Tibial nerve (tissue), 4 donors: ENCODE measurements at places on chromosomes 5 and 9. TPM values are rescaled to one million over a fixed set of nuclear protein-coding genes. Genes with fewer than 3 reads are reported as not detected.

GRCh38 chr5:119031905-119032304 lies 39.0 kb upstream of the DMXL1 start:
- no peak overlapping the region for H3K4me3 ChIP-seq
- no peaks in the 10 kb centered on the region for H3K4me1 ChIP-seq
- no peak for DNase-seq
- no peaks in the 10 kb centered on the region for H3K27me3 ChIP-seq
- no peak overlapping the region for H3K27ac ChIP-seq

GRCh38 chr5:168780888-168781287 lies 201.7 kb upstream of the PANK3 start:
- peaks cover 5% of the 10 kb centered on the region for H3K36me3 ChIP-seq
- H3K4me1 ChIP-seq: no peaks in the 10 kb centered on the region
- no peaks in the 10 kb centered on the region for H3K27me3 ChIP-seq

GRCh38 chr9:129177443-129177790 lies 644 bp downstream of the IER5L start:
- peaks cover 21% of the 10 kb centered on the region for H3K4me1 ChIP-seq
- peak overlapping the region; percentile 98 for H3K27ac ChIP-seq
- peak overlapping the region; percentile 85 for H3K4me3 ChIP-seq

DNA sequence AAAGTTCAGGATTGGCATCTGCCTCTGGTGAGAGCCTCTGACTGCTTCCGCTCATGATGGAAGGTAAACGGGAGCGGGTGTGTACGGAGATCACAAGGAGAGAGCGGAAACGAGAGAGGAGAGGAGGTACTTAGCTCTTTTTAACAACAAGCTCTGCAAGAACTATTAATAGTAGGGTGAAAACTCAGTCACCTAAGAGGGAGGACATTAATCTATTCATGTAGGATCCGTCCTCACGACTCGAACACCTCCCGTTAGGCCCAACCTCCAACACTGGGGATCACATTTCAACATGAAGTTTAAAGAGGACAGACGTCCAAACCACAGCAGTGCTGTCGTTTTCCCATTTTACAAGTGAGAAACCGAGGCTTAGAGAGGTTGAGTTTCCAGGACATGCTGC lies 173.7 kb downstream of the SLC28A3 start:
- H3K27me3 ChIP-seq: no peaks in the 10 kb centered on the region
- no peak for DNase-seq
- no peak overlapping the region for H3K27ac ChIP-seq
- no peak overlapping the region for H3K4me3 ChIP-seq
- no peaks in the 10 kb centered on the region for H3K4me1 ChIP-seq

The NEURL1B gene
- 93.2 TPM for total RNA-seq

The LHFPL2 gene
- 20.6 TPM for total RNA-seq

The EGR1 gene
- 12.5 TPM for total RNA-seq

DNA sequence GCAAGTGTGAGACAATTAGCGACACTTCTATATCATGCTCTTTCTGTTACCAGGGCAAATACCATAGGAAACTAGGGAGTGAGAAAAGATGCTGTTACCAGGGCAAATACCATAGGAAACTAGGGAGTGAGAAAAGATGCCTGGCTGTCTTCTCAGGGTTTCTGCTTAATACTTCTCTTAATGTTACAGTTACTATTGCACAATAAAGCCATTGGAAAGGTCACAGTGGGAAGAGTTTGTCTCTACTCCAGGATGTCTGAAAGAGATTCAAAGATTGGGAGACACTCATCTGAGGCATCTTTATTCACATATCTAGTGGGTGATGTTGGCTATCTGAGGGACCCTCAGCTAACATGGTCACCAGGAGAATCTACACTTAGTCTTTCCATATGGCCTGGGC lies 431.7 kb upstream of the POU5F2 start:
- H3K27me3 ChIP-seq: no peaks in the 10 kb centered on the region
- no peak for DNase-seq
- no peak overlapping the region for H3K27ac ChIP-seq
- no peak overlapping the region for H3K4me3 ChIP-seq
- no peaks in the 10 kb centered on the region for H3K36me3 ChIP-seq
- no peaks in the 10 kb centered on the region for H3K4me1 ChIP-seq

GRCh38 chr9:127971357-127972235 lies 9.2 kb downstream of the EEIG1 start:
- DNase-seq: no peak
- peak overlapping the region; percentile 99 for H3K27ac ChIP-seq
- H3K4me3 ChIP-seq: peak overlapping the region; percentile 14
- peaks cover 100% of the 10 kb centered on the region for H3K4me1 ChIP-seq

The CLTA gene
- 247 TPM for total RNA-seq

DNA sequence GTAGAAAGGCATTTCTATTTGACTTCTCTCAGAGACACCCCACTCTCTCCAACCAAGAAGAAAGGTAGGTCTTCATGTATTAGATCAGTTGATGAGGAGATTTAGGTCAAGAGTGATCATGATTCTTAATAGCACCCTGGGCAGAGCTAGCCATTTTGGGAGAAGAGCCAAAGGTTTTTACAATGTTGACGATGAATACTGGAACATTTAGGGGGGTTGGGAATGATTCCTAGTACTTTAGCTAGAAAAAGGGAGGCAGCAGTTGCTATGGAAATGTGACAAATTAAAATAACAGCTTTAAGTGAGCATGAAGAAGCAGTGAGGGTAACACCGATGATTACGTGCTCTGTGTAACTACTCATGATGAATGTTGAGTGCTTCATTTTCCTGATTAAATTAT lies 9.5 kb upstream of the RPS23 start:
- peaks cover 5% of the 10 kb centered on the region for H3K4me1 ChIP-seq
- H3K27ac ChIP-seq: no peak overlapping the region
- H3K27me3 ChIP-seq: no peaks in the 10 kb centered on the region
- H3K4me3 ChIP-seq: no peak overlapping the region
- no peak for DNase-seq

DNA sequence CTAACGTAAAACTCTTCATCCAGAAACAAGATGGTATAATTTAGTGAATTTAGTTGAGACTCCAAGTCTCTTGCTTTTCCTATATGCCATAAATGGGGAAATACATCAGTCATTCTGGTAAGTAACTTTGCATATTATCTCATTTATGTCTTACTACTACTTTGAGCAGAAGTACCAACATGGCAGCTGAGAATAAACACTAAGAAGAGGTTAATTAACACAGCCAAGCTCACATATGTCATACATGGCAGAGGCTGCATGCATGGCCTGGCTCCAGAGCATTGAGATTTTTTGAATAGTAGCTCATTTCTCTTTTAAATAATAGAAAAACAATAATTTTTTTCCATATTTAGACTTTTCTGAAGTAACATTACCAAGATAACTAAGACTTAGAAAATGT lies 54.3 kb downstream of the CERT1 start:
- no peak overlapping the region for H3K27ac ChIP-seq
- H3K27me3 ChIP-seq: no peaks in the 10 kb centered on the region
- H3K36me3 ChIP-seq: no peaks in the 10 kb centered on the region
- no peaks in the 10 kb centered on the region for H3K4me1 ChIP-seq
- no peak for DNase-seq

GRCh38 chr5:40515476-40515875 lies 164.2 kb upstream of the PTGER4 start:
- no peaks in the 10 kb centered on the region for H3K36me3 ChIP-seq
- no peaks in the 10 kb centered on the region for H3K4me1 ChIP-seq
- H3K27ac ChIP-seq: no peak overlapping the region
- no peaks in the 10 kb centered on the region for H3K27me3 ChIP-seq
- no peak overlapping the region for H3K4me3 ChIP-seq
- DNase-seq: no peak

DNA sequence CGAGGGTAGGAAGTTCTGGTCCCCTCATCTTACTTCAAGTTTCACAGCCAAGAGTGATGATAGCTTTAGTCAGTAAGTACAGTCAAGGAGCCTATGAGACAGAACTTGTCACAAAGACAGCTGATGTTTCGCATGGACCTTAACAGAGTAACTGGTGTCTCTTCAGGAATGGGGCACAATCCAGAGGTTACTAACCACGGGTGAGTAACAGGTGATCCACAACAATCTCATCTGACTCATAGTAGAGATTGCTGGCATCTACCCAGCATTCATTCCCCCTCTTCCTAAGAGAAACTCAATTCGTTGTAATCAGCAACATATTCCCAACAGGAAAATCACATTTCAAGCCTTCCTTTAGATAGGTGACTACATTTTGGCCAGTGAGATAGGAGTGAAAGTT lies 126.7 kb downstream of the SNX18 start:
- H3K4me1 ChIP-seq: peaks cover 28% of the 10 kb centered on the region
- no peaks in the 10 kb centered on the region for H3K36me3 ChIP-seq
- no peak overlapping the region for H3K27ac ChIP-seq
- no peak overlapping the region for H3K4me3 ChIP-seq
- no peak for DNase-seq
